ENCODE measurements at places on chromosomes 2 and 18. TPM values are rescaled to one million over a fixed set of nuclear protein-coding genes. Genes with fewer than 3 reads are reported as not detected.

The MEIS1 gene
- total RNA-seq: not detected

GRCh38 chr18:12861637-12862036 lies 22.4 kb downstream of the PTPN2 start:
- no peak overlapping the region for H3K27ac ChIP-seq
- no peak overlapping the region for H3K4me3 ChIP-seq
- H3K36me3 ChIP-seq: peaks cover 12% of the 10 kb centered on the region
- no peak for DNase-seq

- H3K4me1 ChIP-seq: peaks cover 45% of the 10 kb centered on the region
- peak; percentile 89 for DNase-seq
- peak overlapping the region; percentile 7 for H3K4me3 ChIP-seq
- H3K36me3 ChIP-seq: no peaks in the 10 kb centered on the region
These were observed 88.2 kb downstream of the PLB1 start for GRCh38 chr2:28583899-28584553.

DNA sequence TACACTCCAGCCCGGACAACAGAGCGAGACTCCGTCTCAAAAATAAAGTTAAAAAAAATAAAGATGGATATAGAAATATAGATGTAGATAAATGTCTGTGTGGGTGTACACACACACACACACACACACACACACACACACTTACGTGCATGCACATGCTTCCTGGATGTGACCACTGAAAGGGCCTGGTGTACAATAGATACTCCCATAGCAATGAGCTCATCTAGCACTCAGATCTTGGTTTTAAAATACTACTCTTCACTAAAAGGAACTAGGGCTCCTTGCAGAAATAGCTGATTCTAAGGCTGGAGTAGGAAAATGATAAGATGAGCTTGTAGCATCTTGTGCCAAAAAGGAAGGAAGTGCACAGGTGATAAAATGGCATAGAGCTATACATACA lies 39.1 kb downstream of the ROCK2 start:
- H3K4me1 ChIP-seq: peaks cover 8% of the 10 kb centered on the region
- H3K36me3 ChIP-seq: no peaks in the 10 kb centered on the region
- no peak overlapping the region for H3K27ac ChIP-seq
- DNase-seq: no peak

- no peaks in the 10 kb centered on the region for H3K36me3 ChIP-seq
- peaks cover 14% of the 10 kb centered on the region for H3K4me1 ChIP-seq
- peaks cover 17% of the 10 kb centered on the region for H3K27me3 ChIP-seq
These were observed 138.7 kb downstream of the ALPK2 start for GRCh38 chr18:58490238-58490637.

GRCh38 chr2:75288760-75289159 lies 89.4 kb upstream of the TACR1 start:
- peaks cover 5% of the 10 kb centered on the region for H3K27me3 ChIP-seq
- H3K4me1 ChIP-seq: no peaks in the 10 kb centered on the region
- DNase-seq: no peak
- H3K4me3 ChIP-seq: no peak overlapping the region

DNA sequence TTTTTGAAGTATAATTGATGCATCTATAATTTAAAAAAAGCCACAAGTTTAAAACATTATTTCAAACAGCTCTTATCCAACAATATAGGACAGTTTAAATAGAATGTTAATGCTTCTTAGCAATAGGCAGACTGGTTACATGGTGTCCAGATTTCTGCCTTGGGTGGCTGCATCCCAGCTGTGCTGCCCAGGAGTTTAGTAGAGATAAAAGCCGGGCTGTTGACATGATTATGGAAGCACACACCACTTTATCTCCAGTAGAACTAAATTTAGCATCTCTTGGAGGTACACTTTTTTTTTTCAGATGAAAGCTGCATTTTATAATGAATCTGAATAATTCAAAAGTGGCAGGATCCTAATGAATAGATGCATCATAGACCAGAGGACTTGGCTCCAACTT lies 309.7 kb downstream of the PLCL1 start:
- H3K36me3 ChIP-seq: peaks cover 3% of the 10 kb centered on the region
- H3K4me3 ChIP-seq: no peak overlapping the region

The LAMA3 gene
- total RNA-seq: 0.07 TPM

- no peaks in the 10 kb centered on the region for H3K4me1 ChIP-seq
- H3K27ac ChIP-seq: no peak overlapping the region
- no peak for DNase-seq
- peaks cover 2% of the 10 kb centered on the region for H3K27me3 ChIP-seq
- H3K36me3 ChIP-seq: no peaks in the 10 kb centered on the region
These were observed 240.7 kb downstream of the LPIN1 start for GRCh38 chr2:11987151-11987550.

- H3K4me1 ChIP-seq: peaks cover 14% of the 10 kb centered on the region
- no peak for DNase-seq
- no peaks in the 10 kb centered on the region for H3K27me3 ChIP-seq
- H3K4me3 ChIP-seq: no peak overlapping the region
- H3K27ac ChIP-seq: no peak overlapping the region
- no peaks in the 10 kb centered on the region for H3K36me3 ChIP-seq
These were observed 400.3 kb upstream of the HNRNPA3 start for GRCh38 chr2:176812246-176812775.

The OR6B2 gene
- not detected for total RNA-seq

The HRH4 gene
- 0.26 TPM for total RNA-seq

Measured in activated CD4-positive, alpha-beta T cell treated with anti-CD3 and anti-CD28 coated beads for 36 hours (primary cell).